Activated B cell treated with CpG ODN at 0.5 μM for 24 hours (primary cell): ENCODE measurements at places on chromosomes 4 and X. TPM values are rescaled to one million over a fixed set of nuclear protein-coding genes. Genes with fewer than 3 reads are reported as not detected.

Gene NPNT
- not detected in 2 replicates for total RNA-seq

Gene SPANXA2
- total RNA-seq = not detected in 2 replicates

Gene CSN1S1
- total RNA-seq = not detected in 2 replicates

Gene ABLIM2
- 5.2 and 7.0 TPM in 2 replicates for total RNA-seq

Gene SPP1
- not detected in 2 replicates for total RNA-seq

Gene GPRIN3
- 1.8 and 1.9 TPM in 2 replicates for total RNA-seq

Gene MXRA5
- not detected in 2 replicates for total RNA-seq

Gene SERPINA7
- total RNA-seq = not detected in 2 replicates

Gene PCDH11X
- total RNA-seq = not detected in 2 replicates

Gene BEX3
- total RNA-seq = 0.42 and 0.93 TPM in 2 replicates

Gene GRPR
- 0.16 and 0.37 TPM in 2 replicates for total RNA-seq

Gene MAGEB2
- total RNA-seq = not detected in 2 replicates

Gene FHDC1
- total RNA-seq = 0.12 and 0.33 TPM in 2 replicates

Gene FRMPD4
- not detected in 2 replicates for total RNA-seq

DNA sequence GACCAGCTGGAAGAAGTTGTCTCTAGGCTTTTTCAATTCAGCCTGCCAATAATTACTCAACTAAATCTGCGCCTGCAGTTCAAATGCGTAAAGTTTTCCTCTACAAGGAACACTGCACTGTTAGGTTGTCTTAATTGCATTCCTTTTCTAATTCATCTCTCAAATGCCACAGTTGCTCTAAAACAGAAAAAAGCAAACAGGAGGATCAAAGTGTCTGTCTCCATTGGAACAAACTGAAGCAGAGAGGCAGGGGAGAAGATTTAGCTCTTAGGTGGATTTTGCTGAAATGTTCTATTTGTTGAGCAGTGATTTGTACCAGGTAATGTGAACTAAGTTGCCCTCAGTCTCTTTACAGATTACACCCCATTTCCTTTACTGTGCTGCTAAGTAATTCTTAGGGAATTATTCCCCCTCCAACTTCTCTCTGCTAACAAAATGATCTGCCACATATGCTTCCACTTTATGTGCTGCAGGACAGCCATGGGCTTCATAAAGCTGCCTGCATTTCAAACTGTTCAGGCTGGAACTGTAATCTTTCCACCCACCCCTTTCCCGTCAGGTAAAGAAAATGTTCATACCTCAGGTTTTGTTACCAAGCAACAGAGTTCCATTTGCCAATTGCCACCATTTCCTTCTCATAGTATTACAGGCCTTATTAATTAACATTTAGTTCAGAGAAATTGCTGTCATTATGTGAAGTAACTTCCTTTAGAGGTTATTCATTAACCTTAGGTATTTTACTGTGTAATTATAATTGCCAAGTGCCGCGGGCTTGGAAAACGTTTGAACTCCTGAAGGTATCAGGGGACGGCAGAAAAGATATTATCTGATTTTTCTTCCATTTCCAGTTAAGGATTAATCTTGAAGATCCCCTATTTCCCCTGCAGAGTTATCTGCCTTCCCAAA is 149.3 kb downstream of the SPRY1 start:
- no peak for DNase-seq

DNA sequence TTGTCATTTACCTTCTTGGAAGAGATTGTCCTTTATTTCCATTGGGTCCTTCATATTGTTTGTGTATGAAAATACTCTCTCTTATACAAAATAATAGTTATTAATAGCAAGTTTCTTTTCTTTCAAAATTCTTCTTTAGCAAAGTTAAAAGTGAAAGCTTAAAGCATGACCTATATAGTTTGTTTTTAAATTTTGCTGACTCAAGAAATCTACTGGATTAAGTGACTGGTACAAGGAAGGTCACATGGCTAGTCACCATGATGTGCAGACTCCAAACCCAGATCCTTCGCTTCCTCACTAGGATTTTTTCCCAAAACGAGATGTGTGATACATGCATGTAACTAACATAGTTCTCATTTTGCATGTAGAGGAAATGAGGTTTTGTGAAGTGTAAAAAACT is 322.7 kb downstream of the FRMPD4 start:
- DNase-seq = no peak

DNA sequence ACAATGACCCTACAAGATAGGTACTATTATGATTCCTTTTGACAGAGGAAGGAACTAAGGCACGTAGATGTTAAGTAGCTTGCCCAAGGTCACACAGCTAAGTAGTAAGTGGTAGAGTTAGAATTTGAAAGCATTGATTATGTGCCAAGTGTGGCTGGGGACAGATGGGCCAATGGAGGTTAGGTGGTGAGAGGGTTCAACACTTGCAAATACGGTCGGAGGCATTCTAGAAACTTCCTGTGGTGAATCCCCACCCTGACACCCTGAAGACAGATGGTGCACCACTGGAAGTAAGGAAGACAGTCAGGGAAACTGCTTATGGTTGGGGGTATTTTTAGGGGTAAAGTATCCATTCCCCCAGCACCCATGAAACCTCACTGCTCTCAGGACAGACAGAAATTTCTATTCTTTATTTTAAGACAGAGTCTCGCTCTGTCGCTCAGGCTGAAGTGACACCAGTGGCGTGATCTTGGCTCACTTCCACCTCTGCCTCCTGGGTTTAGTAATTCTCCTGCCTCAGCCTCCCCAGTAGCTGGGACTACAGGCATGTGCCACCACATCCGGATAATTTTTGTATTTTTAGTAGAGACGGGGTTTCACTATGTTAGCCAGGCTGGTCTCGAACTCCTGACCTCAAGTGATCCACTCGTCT is 142.5 kb downstream of the RASL11B start:
- no peak for DNase-seq

DNA sequence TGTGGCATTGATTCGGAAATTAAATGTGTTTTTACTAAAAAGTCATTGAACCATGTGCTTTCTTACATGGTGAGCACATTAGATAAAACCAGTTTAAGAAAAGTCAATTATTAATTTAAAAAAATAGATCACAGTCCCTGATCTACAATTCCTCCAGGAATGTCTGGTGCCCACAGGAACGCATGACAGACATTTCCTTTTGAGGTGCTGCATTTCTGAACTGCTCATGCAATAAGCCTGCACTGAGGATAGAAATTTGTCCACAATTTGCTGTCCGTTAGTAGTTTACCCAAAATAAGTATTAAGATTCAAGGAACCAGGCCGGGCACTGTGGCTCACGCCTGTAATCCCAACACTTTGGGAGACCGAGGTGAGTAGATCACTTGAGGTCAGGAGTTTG is 8.2 kb upstream of the ADAMTS3 start:
- DNase-seq = no peak

GRCh38 chr4:66219401-66219800 is 549.1 kb upstream of the EPHA5 start:
- no peak for DNase-seq

DNA sequence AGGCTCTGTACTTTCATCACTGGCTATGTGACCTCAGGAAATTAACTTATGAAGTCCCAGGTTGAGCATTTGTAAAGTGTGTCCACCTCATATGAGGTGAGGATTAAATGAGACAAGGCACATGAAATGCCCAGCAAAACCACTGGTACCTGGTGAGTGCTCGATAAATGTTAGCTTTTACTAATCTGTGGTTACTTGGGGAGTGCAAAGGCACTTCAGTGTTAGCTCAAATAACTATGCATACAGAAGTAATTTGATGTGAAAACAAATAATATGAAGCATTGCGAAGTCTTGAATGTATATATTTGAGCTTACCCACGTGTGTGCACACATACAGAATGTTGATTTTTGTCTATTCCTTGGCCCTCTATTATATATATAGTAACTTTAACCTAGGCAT is 186.3 kb upstream of the TLL1 start:
- no peak for DNase-seq

GRCh38 chr4:127118681-127119080 is 514.1 kb upstream of the INTU start:
- DNase-seq = no peak

DNA sequence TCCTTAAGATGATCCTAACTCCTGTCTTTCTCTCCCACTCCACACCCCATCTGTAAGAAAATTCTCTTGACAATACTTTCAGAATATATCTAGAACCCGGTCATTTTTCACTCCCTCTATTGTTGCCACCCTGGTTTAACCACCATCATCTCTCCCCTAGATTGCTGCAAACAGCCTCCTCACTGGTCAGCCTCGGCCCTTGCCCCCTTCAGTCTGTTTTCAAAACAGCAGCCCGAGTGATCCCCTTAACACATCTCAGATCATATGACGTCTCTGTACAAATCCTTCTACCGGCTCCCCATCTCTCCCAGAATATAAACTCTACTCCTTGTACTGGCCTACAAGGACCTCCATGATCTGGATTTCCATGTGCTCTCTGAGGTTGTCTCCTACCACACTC is 35.2 kb upstream of the F9 start:
- no peak for DNase-seq

GRCh38 chr4:110636171-110636679 is 13.3 kb upstream of the PITX2 start:
- DNase-seq = no peak

- DNase-seq = no peak
Measured at GRCh38 chrX:54931107-54931506, 10.5 kb downstream of the TRO start.

DNA sequence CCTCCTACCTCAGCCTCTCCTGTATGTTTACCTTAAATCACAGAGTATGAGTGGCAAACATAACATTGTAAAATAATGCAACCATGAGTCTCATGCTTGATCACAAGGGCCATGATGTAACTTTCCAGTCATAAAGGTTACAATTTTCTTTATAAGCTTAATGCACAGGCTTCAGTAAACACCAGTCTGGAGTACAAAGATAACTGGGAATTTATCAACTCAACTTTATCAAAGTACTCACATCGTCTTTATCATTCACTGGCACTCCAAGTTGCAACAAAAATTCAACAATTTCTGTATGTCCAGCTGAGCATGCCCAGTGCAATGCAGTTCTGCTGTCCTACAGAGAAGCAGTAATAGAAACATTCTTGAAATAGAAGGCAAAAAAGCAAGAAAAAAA is 2.8 kb downstream of the PSMD10 start:
- no peak for DNase-seq

- no peak for DNase-seq
Measured at GRCh38 chrX:71174795-71175194, 30.2 kb downstream of the NLGN3 start.

DNA sequence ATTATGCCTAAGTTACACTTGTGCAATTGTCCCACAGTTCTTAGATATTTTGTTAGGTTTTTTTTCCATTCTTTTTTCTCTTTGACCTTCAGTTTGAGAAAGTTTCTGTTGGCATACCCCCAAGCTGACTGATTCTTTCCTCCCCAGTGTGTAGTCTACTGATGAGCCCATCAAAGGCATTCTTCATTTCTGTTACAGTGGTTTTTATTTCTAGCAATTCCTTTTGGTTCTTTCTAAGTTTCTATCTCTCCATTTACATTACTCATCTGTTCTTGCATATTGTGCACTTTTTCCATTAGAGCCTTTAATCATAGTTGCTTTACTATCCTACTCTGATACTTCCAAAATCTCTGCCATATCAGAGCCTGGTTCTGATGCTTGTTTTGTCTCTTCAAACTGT is 31.9 kb downstream of the CASP6 start:
- no peak for DNase-seq

DNA sequence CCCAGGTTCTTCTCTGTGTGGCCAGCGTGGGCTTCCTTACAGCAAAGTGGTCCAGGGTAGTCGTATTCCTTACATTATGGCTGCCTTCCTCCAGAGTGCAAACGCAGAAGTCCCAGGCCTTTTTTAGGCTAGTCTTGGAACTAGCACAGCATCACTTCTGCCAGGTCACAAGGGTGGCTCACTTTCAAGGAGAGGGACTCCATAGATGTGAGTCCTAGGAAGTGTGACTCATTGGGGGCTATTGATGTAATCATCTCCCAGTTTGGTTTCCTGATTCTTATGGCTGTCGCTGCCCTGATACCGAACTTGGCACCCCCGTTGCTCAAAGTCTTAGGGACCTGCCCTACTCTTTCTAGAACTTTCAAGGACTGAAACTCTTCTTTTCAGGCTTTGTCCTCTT is 140.0 kb downstream of the DCK start:
- DNase-seq = no peak

GRCh38 chrX:43559644-43560043 is 96.5 kb upstream of the MAOA start:
- peak; percentile 13 for DNase-seq

DNA sequence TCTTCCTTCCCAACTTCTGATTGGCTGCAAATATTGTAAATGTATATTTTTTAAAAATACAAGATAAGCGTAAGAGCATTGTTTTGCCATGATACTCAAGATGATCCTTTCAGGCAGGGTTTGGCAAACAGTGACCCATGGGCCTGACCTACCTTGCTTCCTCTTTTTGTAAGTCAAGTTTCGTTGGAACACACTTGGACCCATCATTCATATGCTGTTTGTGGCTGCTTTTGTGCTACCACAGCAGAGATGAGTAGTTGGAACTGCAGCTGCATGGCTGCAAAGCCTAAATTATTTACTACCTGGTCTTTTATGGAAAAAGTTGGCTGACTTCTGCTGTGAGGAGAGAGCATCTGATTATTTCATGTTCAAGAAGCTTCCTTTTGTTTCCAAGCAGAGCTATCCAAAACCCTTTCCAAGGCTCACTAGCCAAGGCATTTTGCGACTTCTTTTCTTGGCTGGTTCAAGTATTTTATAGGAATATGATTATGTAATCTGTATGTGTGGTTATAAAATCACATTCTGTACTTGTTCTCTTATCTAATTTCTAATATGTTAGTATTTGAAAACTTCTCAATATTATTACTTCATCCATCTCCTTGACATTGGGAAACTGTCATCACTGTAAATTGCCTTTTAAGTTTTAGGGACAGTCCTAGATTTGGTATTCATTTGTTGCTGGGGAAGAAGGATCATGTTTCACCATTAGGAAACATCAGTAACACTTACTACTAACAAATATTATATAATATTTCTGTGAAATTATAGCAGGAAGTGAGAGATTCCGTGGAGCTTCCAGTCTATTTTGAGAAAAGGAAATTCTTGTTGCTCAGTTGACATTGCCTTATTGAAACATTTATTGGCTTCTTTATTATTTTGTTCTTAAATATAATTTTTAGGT is 109.2 kb downstream of the ARHGAP10 start:
- no peak for DNase-seq
